Upper lobe of left lung (tissue), 6 donors: ENCODE measurements at places on chromosomes 3 and 15.

GRCh38 chr3:114542359-114542758, 248.5 kb downstream of the TIGIT start:
- DNase-seq: no peak

DNA sequence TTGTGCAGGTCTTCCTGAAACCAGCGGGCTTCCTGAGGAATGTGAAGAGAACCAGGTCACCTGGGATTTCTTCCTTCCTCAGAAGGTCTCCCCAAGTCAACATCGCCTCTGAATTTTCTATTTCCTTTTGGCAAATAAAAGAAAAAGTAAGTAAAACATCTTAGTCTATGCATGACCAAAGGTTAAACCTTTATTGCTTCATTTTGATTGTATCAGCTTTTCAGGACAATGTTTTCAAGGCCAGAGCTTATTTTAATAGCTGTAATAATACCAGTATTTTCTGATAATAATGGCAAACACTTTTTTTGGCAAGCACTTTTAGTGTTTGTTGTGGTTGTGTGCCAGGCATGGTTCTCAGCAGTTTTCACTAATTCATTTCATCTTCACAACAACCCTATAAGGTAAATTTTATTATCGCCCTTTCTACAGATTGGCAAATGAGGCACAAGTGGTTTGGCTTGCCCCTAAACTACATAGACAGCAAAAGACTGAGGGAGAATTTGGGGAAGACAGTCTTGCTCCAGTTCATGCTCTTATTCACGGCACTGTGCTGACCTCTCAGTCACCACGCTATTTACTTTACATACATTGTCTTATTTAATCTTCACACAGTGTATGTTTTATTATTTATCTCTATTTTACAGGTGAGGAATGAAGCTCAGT, 110.4 kb downstream of the RPL22L1 start:
- DNase-seq: no peak

- no peak for DNase-seq
Measured at GRCh38 chr15:75867449-75867848, 24.2 kb downstream of the UBE2Q2 start.

DNA sequence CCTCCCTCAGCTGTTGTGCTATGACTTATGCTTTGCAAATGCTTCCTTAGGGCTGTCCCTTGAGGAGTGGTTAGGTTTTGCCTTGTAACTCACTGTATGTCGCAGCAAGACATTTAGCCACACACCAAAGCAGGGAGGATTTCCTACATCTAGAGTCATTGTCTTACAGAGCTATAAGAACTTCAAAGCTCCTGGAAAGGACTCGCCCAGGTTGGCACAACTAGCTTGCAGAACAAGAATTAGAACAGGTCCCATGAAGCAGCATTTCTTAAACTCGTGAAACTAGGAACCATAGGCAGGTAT, 19.4 kb upstream of the ACAP2 start:
- DNase-seq: no peak

- no peak for DNase-seq
Measured at GRCh38 chr15:72099155-72099554, 18.8 kb downstream of the MYO9A start.
